ENCODE measurements at places on chromosomes 6 and 20.

DNA sequence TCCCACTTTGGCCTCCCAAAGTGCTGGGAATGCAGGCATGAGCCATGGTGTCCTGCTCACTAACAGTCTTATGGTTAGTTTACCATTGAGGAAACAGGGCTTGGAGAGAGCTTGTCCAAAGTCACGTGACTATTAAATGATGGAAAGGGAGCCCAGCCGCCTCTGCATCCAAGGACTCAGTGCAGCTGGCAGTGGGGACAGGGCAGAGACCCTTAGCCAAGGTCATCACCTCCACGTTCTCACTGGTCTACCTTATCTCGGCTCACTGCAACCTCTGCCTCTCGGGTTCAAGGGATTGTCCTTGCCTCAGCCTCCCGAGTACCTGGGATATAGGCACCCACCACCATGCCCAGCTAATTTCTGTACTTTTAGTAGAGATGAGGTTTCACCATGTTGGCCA, 109.3 kb downstream of the SLC23A2 start:
- no peak for DNase-seq

- no peak for DNase-seq
These were observed 54.2 kb downstream of the OPN5 start for GRCh38 chr6:47836046-47836445.

GRCh38 chr6:88302769-88303225, 136.7 kb upstream of the CNR1 start:
- no peak for DNase-seq

- DNase-seq: no peak
These were observed 203.7 kb downstream of the NFATC2 start for GRCh38 chr20:51338692-51339440.
